ENCODE measurements at places on chromosomes 7 and 10.

- DNase-seq: no peak
Measured at GRCh38 chr10:114024876-114025610, 18.6 kb upstream of the ADRB1 start.

GRCh38 chr10:120949609-120950031 is 98.5 kb downstream of the WDR11 start:
- no peak for DNase-seq

GRCh38 chr7:104956753-104957450 is 57.1 kb upstream of the KMT2E start:
- no peak for DNase-seq

DNA sequence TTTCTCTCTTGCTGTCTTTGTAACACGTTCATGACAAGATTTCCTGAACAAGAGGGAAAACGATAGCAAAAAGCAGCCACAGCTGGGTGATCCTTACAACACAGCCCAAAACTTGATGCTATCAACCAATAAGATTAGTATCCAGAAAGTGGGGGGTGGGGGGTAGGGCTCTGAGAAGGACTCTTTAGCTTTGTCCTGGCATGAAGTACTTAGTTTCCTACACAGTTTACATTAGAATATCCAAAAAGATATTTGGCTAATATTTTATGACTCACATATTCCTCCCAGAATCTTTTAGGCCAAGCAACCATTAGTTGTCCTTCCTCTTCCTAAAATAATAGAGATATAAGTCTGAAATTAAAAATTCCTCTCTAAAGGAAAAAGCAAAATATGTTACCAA is 22.9 kb upstream of the LRRC17 start:
- DNase-seq: no peak

DNA sequence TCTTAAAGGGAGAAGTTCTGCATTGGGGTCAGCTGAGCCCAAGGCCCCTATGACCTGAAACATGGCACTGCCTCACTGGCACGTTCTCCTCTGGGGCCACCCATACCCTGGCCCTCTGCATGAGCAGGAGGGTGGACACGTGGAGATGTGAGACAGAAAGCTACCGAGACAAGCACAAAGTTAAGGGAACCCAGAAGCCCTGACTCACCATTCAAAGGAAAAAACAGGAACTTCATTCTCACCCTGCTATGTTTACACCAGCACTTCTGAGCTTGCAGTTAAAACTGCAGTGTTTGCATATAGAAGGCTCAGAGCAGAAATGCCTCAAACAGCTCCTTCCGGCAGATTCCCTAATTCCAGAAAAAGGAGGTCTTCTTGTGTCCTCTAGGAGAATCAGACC is 41.7 kb downstream of the DENND11 start:
- no peak for DNase-seq

- DNase-seq: no peak
Measured at GRCh38 chr7:5429857-5430611, 6.4 kb upstream of the TNRC18 start.
